Stimulated activated CD8-positive, alpha-beta memory T cell treated with anti-CD3 and anti-CD28 coated beads, Interleukin-4, amount 100 ng/mL, for 1 hour (primary cell): ENCODE measurements at places on chromosomes 4 and X.

GRCh38 chr4:100519205-100519604 is 1.4 kb upstream of the EMCN start:
- DNase-seq = no peak

DNA sequence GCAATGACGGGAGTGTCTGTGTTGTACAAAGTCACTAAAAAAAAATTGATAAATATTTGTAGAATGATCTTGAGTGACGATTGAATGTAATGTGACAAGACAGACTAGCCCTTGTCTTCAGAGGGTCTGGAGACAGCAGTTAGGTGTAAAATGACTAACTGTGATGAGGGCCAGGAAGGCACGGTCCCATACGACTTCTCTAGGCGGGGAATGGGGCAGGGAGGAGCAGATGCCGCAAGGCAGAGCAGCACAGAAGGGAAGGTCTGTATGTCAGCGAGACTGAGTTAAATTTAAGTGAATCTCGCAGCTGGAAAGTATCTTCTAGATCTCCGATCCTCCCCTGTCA is 405 bp downstream of the CENPE start:
- DNase-seq = no peak

GRCh38 chr4:1360423-1361283 is 13.6 kb downstream of the UVSSA start:
- no peak for DNase-seq

- DNase-seq = no peak
Measured at GRCh38 chrX:2676794-2677675, 14.1 kb upstream of the CD99 start.

- DNase-seq = no peak
Measured at GRCh38 chr4:1868293-1868692, 2.9 kb upstream of the NSD2 start.

DNA sequence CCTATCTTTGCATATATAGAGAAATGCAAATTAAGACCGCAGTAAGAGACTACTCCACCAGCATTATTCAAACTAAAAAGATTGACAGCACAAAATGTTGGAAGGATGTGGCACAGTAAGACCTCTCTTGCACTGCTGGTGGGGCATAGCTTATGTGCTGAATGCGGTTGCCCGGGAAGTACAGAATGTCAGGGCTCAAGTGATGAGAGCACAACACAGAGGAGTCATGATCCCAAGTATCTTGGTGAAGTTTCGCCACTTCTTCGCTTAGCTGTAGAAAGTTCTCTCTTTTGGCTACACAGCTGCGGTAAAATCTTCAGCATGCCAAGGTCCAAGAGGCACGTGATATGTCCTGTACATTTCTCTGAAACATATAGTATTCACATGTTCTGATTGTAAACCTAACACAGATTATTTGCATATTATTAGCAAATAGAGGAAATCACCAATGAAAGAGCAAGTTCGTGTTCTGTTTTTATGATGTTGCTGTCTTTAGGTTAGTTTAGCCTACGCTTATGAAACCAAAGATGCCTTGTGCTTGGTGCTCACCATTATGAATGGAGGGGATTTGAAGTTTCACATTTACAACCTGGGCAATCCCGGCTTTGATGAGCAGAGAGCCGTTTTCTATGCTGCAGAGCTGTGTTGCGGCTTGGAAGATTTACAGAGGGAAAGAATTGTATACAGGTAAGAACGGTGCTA is 55.0 kb downstream of the HTT-AS start:
- no peak for DNase-seq

DNA sequence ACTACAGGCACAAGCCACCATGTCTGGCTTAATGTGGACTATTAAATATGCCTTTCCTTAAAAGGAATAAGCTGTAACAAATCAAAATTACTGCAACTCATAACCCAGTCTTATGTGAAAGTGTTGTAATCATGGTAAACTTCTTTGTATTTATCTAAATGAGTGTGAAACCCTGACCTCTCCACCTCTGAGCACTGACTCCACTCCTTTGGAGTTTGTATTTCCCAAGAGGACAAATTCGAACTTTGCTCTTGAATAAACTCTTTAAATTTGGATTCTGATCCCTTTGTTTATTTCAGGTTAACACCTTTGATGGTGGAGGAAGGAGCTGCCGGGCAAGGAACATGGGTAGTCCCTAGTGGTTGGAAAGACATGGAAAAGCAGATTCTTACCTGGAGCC is 48.3 kb upstream of the FAM9A start:
- DNase-seq = no peak

GRCh38 chr4:28167411-28167810 is 1306.8 kb downstream of the STIM2 start:
- DNase-seq = no peak

GRCh38 chr4:10734697-10735096 is 50.1 kb upstream of the CLNK start:
- no peak for DNase-seq

GRCh38 chr4:174423257-174423944 is 98.9 kb downstream of the HPGD start:
- no peak for DNase-seq

DNA sequence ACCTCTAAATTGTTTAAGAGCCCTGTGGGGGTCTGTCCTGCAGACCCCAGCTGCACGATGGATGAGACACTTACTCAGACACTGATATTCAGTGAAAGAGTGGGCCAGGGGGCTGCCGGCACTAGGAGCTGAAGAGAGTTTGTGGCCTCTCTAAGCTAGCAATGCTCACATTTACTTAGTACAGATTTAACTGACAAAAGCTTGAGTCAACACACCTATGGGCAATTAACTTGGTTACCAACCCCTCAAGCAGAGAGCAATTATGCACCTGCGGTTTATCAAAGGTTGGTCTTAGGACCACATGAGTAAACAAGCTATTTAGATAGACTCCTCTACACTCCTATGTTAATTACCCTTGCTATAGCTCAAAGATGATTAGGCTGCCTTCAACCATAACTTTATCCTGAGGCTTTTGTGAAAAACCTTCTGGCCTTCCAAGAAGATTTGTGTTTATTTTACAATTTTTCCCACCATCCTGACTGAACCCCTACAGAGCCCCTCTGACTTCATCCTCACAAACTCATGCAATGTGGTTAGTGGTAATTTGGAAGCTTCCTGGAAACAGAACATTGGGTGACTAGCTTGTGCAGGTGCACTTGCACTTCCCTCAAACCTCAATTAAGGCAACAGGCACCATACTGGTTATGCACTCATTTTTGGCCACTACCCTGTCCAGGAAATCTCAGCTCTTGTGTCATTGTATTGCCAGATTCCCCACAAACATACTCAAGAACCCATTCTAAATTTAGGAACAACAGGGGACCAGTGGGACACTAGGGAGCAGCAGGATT is 234.4 kb upstream of the ITM2A start:
- DNase-seq = no peak

- DNase-seq = no peak
Measured at GRCh38 chr4:83552083-83552482, 16.2 kb downstream of the GPAT3 start.

- DNase-seq = no peak
Measured at GRCh38 chrX:25158635-25159034, 142.9 kb upstream of the ARX start.

- no peak for DNase-seq
Measured at GRCh38 chrX:78375894-78376293, 48.5 kb upstream of the CYSLTR1 start.

GRCh38 chrX:154396973-154397887 is 947 bp upstream of the RPL10 start:
- no peak for DNase-seq

DNA sequence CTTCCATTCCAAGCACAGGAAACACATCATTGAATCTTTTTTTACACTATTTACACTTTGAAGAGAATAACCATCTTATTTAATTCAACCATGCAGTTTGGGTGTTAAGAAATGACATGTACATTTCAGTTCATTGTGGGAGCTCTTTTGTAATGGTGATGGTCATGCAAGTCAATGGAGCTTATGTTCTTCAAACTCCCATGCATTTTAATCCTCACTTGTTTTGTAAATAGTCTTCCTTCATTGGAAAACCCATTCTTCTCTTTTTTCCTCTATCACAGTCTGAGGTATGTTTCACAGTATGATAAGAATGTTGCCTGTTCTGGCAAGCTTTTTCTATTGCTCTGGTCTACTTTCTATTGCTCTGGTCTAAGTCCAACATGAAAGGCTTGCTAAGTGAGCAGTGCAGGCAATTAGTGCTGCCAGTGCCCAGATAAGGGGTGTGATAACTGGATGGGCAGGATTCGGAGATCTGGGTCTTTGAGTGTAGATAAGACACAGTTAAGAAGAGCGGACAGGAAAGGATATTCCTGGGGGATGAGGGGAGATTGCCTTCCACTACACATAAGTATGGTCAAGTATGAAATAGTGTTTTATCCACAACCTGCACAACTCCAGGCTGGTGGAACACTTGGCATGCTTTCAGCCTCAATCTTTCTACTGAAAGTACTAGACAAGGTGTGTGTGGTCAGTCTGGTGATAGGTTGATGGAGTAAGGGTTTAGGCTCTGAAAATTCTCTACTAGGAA is 17.1 kb downstream of the AFP start:
- DNase-seq = no peak

DNA sequence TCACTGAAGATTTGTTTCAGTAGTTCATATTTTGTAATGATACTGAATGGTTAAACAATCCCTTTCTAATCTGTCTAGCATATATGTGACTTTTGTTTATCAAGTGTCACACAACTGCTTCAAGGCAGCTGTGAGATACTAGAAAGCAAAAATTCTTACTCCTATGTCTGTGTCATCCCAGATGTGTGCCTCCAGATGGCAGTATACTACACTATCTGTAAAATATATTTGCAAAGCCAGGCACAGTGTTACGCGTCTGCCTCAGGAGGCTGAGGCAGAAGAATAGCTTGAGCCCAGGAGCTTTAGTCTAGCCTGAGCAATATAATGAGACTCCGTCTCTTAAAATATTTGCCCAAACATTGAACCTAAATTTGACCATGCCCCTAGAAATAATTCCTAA is 4.0 kb downstream of the NUDT10 start:
- no peak for DNase-seq

- no peak for DNase-seq
Measured at GRCh38 chr4:139798456-139798855, 132.8 kb downstream of the MGST2 start.

- DNase-seq = no peak
Measured at GRCh38 chrX:145532176-145532780, 285.0 kb downstream of the SPANXN1 start.
